ENCODE measurements at places on chromosomes 16 and 17. TPM values are rescaled to one million over a fixed set of nuclear protein-coding genes. Genes with fewer than 3 reads are reported as not detected.
A peak's percentile ranks its signal among the peaks of the same experiment; 100 is the strongest.

- DNase-seq, result no peak
- H3K27ac ChIP-seq, result no peak overlapping the region
- H3K4me3 ChIP-seq, result no peak overlapping the region
Observed at GRCh38 chr16:23902748-23903414, 67.1 kb downstream of the PRKCB start.

- no peak for DNase-seq
- no peak overlapping the region for H3K4me3 ChIP-seq
- H3K27ac ChIP-seq, result no peak overlapping the region
- no peaks in the 10 kb centered on the region for H3K36me3 ChIP-seq
- no peaks in the 10 kb centered on the region for H3K4me1 ChIP-seq
Observed at GRCh38 chr16:67539271-67539670, 10.6 kb downstream of the RIPOR1 start.

The ZNF23 gene
- 11.8 TPM for polyA plus RNA-seq

DNA sequence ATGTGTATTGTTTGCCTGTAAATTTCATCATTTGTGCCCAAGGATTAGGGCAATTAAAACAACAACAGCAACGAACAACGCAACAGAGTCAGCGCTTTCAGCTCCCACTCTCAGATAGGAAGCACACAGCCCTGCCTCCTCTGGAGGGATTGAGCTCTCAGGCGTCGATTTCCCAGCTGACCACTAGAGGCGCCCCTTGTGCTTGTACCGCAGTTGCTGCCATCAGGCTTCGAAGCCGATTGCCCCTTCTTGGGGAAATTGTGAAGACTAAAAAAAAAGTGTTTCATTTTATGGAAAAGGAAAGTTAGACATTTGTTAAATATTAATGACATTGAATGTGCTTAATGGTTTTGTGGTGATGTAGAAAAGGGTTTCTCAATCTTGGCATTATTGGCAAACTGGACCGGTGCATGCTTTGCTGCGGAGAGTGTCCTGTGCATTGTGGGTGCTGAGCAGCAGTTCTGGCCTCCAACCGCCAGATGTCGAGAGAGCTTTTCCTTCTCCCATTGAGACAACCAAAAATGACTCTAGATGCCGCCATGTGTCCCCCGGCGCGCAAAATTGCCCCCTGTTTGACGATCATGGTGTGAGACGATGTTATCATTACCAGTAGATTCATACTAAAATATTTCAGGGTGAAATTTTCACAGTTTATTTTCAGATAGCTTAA, 650.4 kb upstream of the RBFOX1 start:
- H3K4me1 ChIP-seq, result no peaks in the 10 kb centered on the region
- no peaks in the 10 kb centered on the region for H3K36me3 ChIP-seq
- no peak for DNase-seq
- no peaks in the 10 kb centered on the region for H3K27me3 ChIP-seq
- H3K4me3 ChIP-seq, result no peak overlapping the region
- no peak overlapping the region for H3K27ac ChIP-seq

- no peaks in the 10 kb centered on the region for H3K4me1 ChIP-seq
- no peaks in the 10 kb centered on the region for H3K27me3 ChIP-seq
Observed at GRCh38 chr16:75197522-75198134, 9.3 kb downstream of the CTRB2 start.

- no peak for DNase-seq
- H3K36me3 ChIP-seq, result no peaks in the 10 kb centered on the region
- H3K27me3 ChIP-seq, result no peaks in the 10 kb centered on the region
- H3K4me3 ChIP-seq, result no peak overlapping the region
- H3K4me1 ChIP-seq, result no peaks in the 10 kb centered on the region
Observed at GRCh38 chr16:82093666-82094300, 58.7 kb downstream of the HSD17B2 start.

- no peak for DNase-seq
- H3K4me3 ChIP-seq, result no peak overlapping the region
- H3K27me3 ChIP-seq, result no peaks in the 10 kb centered on the region
- H3K36me3 ChIP-seq, result no peaks in the 10 kb centered on the region
- H3K27ac ChIP-seq, result no peak overlapping the region
- H3K4me1 ChIP-seq, result no peaks in the 10 kb centered on the region
Observed at GRCh38 chr17:79819534-79820276, 19.5 kb downstream of the CBX4 start.

DNA sequence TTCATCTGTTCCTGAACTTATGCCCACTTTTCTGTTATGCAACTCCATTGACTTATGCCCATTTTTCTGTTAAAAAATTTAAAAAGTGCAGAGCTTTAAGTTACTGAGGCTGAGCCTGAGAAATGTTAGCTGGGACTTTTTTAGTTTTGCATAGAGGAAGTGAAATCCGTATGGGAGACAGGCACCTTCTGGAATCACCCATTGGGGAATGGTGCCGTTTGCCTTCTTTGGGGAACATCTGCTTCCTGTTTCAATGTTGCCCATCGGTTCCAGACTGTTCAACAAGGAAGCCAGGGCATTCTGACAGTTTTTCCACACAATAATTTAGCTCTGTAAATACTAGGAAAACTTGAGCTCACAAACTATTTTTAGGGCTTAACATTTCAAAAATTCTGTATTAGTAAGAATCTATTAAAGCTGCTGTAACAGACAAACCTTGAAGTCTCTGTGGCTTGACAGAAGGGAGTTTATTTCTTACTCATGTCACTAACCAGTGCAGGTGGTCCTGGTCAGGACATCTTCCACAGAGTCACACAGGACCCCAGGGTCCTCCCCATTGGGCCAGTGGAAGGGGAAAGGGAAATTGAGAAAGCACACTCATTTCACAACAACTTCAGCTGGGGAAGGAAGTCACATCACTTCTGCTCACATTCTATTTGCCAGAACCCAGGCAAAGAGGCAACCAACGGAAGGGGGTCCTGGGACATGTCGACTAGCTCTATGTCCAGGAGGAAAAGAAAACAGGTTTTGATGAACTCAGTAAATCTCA, 17.2 kb downstream of the PRKCB start:
- no peaks in the 10 kb centered on the region for H3K27me3 ChIP-seq
- no peaks in the 10 kb centered on the region for H3K4me1 ChIP-seq
- H3K27ac ChIP-seq, result no peak overlapping the region

DNA sequence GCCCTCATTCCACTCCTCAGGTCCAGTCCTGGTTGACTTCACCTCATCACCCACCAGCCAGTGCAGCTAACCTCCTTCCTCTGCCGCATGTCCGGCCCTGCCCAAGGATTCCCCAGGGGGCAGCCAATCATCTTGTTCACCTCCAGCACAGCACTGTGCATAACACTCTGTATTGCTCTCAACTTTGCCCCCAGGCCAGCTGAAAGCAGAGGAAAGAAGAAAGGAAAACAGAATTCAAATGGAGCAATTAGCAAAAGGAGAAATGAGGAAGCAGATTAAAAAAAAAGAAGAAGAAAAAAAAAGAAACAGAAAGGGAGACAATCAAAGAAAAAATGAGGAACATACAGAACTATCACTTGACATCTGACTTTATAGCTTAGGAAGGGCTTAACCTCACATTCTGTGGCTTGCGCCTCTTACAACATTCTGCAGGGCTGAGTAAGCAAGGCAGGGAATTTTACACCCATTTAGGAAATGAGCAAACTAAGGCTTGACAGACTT, 26.1 kb downstream of the GAS7 start:
- DNase-seq, result no peak
- H3K4me1 ChIP-seq, result no peaks in the 10 kb centered on the region
- no peak overlapping the region for H3K27ac ChIP-seq
- H3K27me3 ChIP-seq, result no peaks in the 10 kb centered on the region
- H3K4me3 ChIP-seq, result no peak overlapping the region
- no peaks in the 10 kb centered on the region for H3K36me3 ChIP-seq

The ASPA gene
- polyA plus RNA-seq, result 0.10 TPM

GRCh38 chr16:14194721-14195120, 123.6 kb downstream of the MRTFB start:
- no peak overlapping the region for H3K4me3 ChIP-seq
- peaks cover 2% of the 10 kb centered on the region for H3K36me3 ChIP-seq
- H3K27ac ChIP-seq, result no peak overlapping the region
- no peak for DNase-seq
- no peaks in the 10 kb centered on the region for H3K27me3 ChIP-seq
- no peaks in the 10 kb centered on the region for H3K4me1 ChIP-seq

The CSH1 gene
- polyA plus RNA-seq, result not detected

- DNase-seq, result no peak
- H3K27me3 ChIP-seq, result no peaks in the 10 kb centered on the region
- H3K4me3 ChIP-seq, result no peak overlapping the region
- no peaks in the 10 kb centered on the region for H3K36me3 ChIP-seq
- H3K4me1 ChIP-seq, result no peaks in the 10 kb centered on the region
- no peak overlapping the region for H3K27ac ChIP-seq
Observed at GRCh38 chr17:80980397-80981061, 11.1 kb upstream of the CHMP6 start.

DNA sequence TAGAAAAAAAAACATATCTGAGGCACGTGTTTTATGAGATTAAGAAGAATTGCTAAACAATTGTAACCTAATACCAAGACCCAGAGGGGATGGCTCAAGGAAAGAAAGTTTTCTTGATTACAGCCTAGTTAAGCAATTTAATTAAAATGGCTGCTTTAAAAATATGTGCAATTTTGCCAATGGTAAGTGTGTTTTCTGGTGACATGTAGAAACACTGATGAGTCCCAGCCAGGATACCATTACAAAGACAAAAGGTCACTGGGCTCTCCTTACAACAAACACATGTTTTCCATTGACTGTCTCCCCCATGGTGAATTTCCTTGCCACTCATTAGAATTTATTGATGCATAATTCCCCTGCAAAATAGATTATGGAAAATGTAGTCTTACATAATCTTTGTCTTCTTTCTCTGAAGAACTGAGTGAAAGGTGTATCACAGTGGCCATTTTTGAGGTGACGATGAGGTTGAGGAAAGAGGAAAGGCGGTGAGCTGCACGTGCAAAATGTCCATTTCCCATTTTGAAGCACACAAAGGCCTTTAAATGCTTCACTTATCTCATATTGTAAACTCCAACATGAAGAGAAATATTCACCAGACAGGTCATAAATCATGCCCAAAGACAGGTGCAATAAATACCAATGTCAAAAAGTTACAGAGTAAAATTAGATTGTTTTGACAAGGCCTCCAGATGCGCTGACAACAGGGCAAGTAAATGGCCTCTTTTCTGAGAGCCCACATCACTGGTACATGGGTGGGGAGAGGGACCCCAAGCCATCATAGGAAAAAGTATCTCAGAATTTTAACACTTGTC, 696.9 kb downstream of the KCNJ2 start:
- DNase-seq, result no peak
- H3K4me1 ChIP-seq, result no peaks in the 10 kb centered on the region
- H3K36me3 ChIP-seq, result no peaks in the 10 kb centered on the region
- no peak overlapping the region for H3K4me3 ChIP-seq
- H3K27me3 ChIP-seq, result no peaks in the 10 kb centered on the region

GRCh38 chr16:25089351-25089750, 22.2 kb upstream of the LCMT1 start:
- no peak overlapping the region for H3K4me3 ChIP-seq
- no peak for DNase-seq
- no peaks in the 10 kb centered on the region for H3K27me3 ChIP-seq
- no peaks in the 10 kb centered on the region for H3K4me1 ChIP-seq
- no peaks in the 10 kb centered on the region for H3K36me3 ChIP-seq

GRCh38 chr17:38704606-38705522, at the start of gene MLLT6:
Gene MLLT6, plus strand, starts transcription at chr17:38705273. Its CDS starts 360 bp downstream, at chr17:38705633.
- H3K4me3 ChIP-seq, result peak within 1 kb of the TSS; percentile 87
- H3K27me3 ChIP-seq, result no peaks in the 10 kb centered on the region
- H3K36me3 ChIP-seq, result no peaks in the 10 kb centered on the region
- DNase-seq, result peak; percentile 87
- no peak within 1 kb of the TSS for H3K27ac ChIP-seq

The CLTC gene
- 37.4 TPM for polyA plus RNA-seq
